ENCODE measurements at places on chromosomes 2 and 18. TPM values are rescaled to one million over a fixed set of nuclear protein-coding genes. Genes with fewer than 3 reads are reported as not detected.

DNA sequence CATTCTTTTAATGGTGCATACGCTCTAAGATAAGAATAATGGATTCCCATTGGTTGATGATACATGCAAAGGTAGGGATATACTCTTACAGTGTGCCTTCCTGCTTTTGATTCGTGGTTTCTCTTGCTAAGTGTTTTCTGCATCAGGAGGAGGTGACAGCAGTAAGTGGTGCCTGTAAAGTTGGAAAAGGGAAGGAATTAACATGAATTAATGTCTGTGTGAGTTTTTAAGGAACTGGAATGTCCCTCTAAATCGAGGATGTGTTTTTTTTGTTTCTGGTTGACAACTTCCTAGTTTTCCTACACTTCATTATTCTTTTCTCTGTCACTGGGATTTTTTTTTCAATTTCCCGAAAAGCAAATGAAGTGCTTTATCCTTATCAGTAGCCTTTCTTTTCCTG, 54.4 kb downstream of the CRIM1 start:
- no peak for DNase-seq

- DNase-seq = no peak
These were observed at the start of gene AMER3 for GRCh38 chr2:130755256-130756052. Gene AMER3 (plus strand): TSS chr2:130755540. CDS start chr2:130762073, 6,533 bp downstream.

GRCh38 chr2:68158134-68158447, 403 bp downstream of the PNO1 start:
- no peak for DNase-seq

PNO1 gene
- total RNA-seq = 19.7 TPM

GRCh38 chr2:73984922-73985307, 205 bp downstream of the TET3 start:
- no peak for DNase-seq

DNA sequence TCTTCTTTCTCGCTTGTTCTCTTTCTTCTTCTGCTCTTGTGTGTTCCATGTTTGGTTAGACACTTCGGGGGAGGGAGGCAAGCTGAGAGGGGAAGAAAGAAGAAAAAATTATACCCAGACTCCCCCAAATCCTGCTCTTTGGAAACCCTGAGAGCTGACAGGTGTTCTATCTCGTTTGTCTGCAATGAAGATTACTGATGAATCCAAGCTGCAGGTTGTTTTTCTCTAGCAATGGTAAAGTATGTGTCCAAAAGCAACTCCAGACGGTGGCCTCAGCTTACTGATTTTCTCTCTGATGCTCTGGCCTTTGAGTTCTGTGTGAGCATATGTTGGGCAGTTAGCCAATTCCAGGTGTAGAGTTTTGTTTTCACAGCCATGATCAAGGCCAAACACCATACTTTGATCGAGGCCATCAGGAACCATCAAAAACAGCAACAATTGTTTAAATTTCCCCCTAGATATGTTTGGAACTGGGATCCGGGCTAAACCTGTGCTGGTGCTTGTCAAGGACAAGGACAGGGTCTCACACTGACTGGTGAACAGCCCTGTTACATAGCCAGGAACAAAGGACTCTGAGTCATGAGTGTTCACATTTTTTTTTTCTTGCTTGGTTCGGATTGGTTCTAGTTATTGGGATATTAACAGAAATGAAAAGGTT, 142.0 kb downstream of the PRKCE start:
- no peak for DNase-seq

DNA sequence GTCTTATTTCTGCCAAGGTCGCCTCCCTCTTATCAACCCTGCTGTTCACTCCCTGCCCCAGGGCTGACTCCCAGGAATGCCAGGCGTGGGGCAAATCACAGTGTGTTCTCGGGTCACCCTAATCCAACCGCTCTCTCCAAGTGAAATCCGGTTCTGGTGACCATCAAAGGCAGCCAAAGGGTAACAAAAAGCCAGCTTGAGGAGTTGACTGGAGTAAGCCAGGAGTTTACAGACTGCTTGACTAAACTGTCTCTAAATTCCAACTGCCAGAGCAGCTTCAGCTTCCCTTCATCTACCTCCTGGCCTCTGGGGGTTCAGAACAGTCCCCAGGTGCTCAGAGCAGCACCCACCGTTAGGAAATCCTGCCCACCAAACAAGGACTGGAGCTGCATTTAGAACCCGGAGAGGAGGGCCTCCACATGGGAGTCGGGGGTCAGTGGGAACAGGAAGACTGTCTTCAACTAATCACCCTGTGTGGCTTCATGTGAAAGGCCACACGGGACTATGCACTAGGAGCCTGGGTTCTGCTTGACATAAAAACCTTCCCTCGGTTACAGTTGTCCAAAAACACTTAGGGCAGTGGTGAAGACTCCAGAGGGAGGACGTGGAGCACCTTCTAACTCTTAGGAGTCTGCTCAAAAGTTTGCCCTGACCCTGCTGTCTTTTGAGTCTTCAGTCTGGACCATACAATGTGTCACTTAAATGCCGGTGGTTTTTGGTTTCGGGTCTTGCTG, 24.2 kb upstream of the MCFD2 start:
- DNase-seq = no peak

SERPINB5 gene
- not detected for total RNA-seq

- DNase-seq = no peak
These were observed 46.3 kb downstream of the PSD4 start for GRCh38 chr2:113219889-113220641.

DNA sequence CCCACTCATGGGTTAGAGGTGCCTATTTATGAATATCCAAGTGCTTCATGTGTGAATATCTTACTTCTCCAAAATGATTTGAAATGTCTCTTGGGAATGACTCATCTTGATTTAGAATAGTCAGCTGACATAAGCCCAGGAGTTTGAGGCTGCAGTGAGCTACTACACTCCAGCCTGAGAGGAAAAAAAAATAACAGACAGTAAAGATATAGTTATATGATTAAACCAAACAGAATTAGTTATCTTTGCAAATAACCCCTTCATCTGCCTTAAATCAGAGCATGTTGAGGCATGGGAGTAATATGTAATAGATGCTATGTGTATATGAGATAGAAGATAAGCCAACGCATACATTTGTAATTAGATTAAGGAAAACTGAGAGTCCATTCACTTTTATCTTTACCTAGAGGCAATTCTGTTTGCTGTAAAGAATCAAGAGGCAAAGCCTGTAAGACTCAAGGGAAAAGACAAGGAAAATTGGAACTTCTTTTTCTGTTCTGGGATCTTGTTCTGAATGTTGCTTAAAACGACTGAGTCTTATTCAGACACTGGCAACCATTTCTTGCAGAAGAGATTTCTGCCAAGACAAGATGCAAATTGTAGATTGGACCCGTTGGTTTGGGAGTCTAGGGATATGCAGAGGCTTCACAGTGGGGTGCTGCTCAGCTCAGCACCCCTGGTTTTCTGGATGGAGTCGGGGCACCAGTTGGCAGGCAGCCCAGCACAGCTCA, 104.4 kb downstream of the LIPG start:
- DNase-seq = no peak

TCF7L1 gene
- total RNA-seq = 3.9 TPM

ANKRD36 gene
- 24.1 TPM for total RNA-seq

IL1RN gene
- 114 TPM for total RNA-seq

DNA sequence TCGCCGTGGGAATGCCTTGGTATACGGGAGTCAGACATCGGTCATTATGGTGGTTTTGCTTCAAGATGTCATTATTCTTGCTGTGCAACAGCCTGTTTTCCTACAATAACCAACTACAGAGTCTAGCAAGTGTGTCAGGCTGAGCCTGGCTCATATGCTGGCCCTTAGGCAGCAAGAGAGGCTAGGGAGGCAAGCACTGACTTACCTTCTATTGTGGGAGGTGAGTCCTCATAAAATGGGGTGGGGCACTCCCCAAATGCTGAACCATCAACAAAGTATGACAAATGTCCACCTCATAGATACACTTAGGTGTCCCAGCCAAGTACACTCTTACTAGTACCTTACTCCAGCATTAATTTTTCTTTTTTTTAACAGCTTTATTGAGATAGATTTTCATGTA, 77.0 kb upstream of the ATL2 start:
- DNase-seq = no peak
